Kidney capillary endothelial cell (primary cell): ENCODE measurements at places on chromosomes 2 and 18.

GRCh38 chr2:70094978-70095719 is 7.9 kb downstream of the PCBP1 start:
- peak; percentile 52 for DNase-seq

- DNase-seq: no peak
Observed at GRCh38 chr18:79798346-79798998, 734 bp downstream of the KCNG2 start.

DNA sequence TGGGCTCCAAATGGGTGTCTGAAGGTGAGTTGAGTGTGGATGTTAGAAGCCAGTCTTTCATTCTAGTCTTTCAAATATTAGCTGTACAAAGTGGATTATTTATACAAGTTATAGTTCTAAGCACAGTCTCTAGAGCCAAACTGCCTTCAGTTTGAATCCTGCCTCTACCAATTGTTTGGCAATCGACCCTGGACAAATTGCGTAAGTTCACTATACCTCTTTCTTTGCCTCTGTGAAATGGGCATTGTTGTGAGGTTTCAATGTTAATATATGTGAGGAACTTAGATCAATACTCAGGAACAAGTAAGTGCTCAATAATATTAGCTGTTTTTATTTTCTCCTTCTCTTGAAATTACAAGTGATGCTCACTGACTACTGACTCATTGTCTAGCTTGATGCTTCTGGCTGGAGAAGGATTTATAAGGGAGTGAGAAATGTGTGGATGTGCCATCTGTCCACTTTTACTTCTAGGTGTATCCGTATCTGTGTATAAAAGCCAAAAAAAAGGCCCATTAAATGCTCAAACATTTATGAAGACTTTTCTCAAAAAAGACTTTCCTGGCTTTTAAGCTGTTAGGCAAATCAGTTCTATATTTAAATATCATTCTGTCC is 48.1 kb upstream of the RAPH1 start:
- peak; percentile 33 for DNase-seq

DNA sequence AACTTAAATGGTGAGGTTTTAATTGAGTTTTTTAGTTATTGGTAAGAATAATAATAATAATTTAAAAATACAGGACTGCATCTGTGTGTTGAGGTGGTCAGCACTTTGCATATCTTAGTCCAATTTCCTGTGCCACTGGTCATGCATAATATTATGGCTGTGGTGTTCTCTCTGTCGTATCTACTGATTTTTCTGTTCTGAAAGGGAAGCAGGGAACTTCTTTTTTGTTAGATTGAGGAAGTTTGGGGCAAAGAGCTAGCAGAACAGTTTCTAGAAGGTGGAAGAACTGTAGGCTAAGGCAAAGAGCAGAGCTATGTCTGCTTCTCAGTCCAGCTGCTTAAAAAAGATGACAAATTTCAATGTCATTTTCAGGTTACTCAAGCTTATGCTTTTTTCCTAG is 74.3 kb downstream of the XRCC5 start:
- DNase-seq: no peak

GRCh38 chr2:189421644-189422043 is 19.6 kb upstream of the WDR75 start:
- no peak for DNase-seq

- no peak for DNase-seq
Observed at GRCh38 chr2:66013456-66013855, 421.5 kb upstream of the MEIS1 start.

- peak; percentile 42 for DNase-seq
Observed at GRCh38 chr2:162114271-162114670, 37.8 kb downstream of the GCG start.

GRCh38 chr2:120435671-120436459 is 89.9 kb downstream of the INHBB start:
- no peak for DNase-seq

DNA sequence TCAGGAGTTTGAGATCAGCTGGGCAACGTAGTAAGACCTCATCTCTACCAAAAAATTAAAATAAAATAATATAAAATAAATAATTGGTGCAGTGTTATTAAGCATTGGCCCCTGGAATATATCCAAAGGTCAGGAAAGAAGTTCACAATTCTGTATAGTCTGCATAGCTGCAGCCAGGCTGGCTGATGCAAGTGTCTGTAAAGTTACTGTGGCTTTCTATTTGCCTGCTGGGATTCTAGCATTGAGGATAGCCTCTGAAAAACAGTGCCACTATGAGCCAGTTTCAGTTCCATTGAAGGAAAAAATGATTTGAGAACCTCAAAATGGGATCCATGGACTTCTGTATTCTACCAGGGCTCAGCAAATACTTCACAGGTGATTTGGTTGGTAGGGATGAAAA is 208.6 kb downstream of the PARD3B start:
- DNase-seq: no peak
